ENCODE measurements at places on chromosomes 2 and 18. TPM values are rescaled to one million over a fixed set of nuclear protein-coding genes. Genes with fewer than 3 reads are reported as not detected.

DNA sequence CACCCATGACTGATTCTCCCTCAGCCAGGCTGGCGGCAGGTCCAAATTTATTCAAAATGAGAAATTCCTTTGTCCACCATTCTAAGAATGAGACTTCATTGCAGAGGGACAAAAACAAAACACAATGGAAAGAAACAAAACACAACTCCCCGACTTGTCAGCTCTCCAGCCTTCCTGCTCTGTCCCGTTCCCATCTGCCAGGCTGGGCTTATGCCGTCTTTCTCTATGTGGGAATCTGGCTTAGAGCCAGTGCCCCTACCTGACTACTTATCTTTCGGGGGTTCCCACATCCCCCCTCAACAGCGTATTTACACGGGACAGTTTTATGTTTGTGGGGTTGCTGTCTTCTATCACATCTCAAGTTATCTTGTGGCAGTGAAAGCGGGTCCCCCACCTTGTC lies 13.8 kb downstream of the CELF4 start:
- DNase-seq = no peak

- DNase-seq = no peak
Observed at GRCh38 chr2:183035954-183036669, 2.1 kb downstream of the NCKAP1 start.

DNA sequence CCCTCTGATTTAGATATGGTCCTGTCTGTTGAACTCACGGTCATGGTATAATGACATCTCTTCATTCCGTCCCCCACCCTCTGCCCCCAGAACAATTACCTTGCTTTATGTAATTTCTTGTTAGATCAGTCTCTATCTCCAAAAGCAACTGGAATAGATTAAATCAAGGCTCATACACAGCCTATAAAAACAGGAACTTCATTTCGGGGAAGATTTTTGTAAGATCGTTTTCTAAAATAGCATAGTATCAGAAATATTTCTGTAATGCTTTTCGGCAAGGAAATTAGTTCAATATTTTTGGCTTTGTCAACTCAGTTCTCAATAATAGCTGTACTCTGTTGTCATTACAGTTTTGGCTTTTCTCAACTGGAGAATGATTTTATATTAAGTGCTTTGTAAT lies 157.2 kb downstream of the FMNL2 start:
- DNase-seq = no peak

DNA sequence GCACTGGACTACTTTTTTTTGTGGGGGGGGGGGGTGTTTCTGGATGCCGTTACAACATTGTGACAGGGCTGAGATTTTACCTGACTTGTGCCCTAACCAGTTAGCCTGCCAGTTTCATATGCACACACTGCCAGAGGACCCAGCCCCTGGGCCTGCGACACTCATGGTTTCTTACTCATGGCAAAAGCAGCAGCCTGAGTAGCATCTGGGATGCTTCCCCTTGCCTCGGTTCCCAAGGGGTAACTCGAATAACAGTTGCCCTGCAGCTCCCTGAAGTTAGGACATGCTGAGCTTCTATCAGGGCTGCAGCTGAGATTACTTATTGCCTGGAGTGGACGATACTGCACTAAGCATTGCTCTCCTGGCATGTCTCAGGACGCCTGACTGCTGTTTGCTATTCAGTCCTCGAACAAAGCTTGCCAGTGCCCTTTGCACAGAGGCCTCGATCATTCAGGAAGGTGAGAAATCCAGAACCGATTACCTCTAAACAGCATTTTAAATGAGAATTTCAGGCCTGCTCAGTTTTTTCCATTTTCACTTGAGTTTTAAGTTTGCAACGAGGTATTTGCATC lies 47.9 kb downstream of the TRPM8 start:
- DNase-seq = no peak

DNA sequence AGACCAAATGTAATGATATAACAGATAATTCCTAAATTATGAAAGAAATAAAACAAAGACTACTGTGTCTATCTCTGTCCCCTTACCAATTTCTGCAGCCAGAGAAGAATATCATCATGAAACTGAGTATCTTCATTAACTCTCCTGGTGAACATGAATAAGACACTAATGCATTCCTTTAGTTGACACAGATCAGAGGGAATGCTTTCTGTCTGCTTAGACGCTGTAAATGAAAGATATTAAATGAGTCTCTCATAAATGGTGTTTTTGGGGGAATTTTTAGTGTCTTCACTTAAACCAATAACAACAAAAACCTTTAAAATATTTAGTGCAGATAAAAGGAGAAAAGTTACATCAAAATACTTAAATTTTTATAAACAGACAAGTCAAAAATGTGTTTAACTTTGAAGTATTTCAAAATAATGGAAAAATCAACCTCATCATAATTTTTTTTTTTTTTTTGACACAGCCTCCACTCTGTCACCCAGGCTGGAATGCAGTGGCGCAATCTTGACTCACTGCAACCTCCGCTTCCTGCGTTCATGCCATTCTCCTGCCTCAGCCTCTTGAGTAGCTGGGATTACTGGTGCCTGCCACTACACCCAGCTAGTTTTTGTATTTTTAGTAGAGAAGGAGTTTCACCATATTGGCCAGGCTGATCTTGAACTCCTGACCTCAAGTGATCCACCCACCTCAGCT lies 16.0 kb downstream of the EPG5 start:
- no peak for DNase-seq

DNA sequence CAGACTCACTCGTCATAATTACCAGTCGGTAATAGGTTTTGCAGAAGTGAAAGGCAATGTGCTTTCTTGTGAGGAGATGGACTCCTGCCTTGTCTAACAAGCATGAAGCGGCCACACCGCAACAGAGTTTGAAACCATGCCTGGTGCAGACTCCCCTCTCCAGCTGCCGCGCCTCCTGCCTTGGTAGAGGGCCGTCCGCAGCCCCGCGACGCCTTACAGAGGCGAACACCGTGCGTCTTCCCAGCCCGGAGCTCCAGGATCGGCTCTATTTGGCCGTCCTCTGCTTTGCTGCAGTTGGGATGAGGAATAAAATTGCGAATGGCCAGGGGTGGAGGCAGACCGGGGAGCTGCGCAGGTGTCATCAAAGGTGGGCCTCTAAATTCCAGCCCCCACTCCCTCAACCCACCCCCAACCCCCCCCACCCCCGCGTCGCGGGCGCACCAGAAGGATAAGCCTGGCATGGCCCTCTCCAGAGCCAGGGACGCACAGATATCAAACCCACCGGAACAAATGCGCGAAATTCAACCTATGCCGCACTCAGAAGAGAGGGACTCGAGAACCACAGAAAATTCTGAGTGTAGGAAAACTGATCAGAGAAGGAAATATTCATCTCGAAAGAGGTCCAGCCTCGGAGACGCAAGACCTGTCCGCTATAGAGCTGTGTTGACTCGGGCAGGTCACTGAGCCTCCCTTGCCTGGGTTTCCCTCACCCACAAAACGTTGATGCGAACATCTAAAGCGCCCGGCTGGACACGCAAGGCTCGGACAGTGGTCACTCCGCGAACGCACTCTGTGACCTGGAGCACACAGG lies 1.1 kb downstream of the TRABD2A start:
- DNase-seq = no peak

GRCh38 chr2:43634604-43635306 lies 2.3 kb upstream of the PLEKHH2 start:
- no peak for DNase-seq

DNA sequence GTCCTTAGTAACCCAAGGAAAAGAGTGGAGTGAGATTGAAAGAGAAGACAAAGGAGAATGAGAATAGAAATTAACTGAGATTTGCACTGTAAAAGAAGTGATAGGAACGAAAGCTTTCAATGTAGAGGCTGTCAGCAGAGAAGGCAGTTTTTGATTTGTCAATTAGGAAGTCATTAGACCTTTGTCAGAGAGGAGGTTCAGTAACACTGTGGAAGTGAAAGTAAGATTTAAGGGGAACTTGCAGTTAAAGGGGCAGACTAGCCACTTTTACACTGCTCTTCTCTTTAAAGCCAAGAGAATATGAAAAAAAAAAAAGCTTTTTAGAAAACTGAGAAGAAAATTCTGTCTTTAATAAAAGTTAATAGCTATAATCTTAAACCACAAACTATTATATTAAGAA lies 11.5 kb upstream of the KYNU start:
- DNase-seq = no peak

- DNase-seq = no peak
Observed at GRCh38 chr2:24618680-24619079, 127.6 kb downstream of the NCOA1 start.

- DNase-seq = peak; percentile 78
Observed at GRCh38 chr18:58321986-58322385, 278.0 kb downstream of the NEDD4L start.

The SPR gene
- 25.7 TPM for polyA plus RNA-seq

The KATNAL2 gene
- polyA plus RNA-seq = 8.2 TPM

The CENPO gene
- 22.5 TPM for polyA plus RNA-seq

The EPB41L3 gene
- 0.15 TPM for polyA plus RNA-seq

The SLC16A14 gene
- 0.90 TPM for polyA plus RNA-seq

Data from SK-N-SH (cell line).